Effector memory CD4-positive, alpha-beta T cell (primary cell): ENCODE measurements at places on chromosomes 4 and X.

DNA sequence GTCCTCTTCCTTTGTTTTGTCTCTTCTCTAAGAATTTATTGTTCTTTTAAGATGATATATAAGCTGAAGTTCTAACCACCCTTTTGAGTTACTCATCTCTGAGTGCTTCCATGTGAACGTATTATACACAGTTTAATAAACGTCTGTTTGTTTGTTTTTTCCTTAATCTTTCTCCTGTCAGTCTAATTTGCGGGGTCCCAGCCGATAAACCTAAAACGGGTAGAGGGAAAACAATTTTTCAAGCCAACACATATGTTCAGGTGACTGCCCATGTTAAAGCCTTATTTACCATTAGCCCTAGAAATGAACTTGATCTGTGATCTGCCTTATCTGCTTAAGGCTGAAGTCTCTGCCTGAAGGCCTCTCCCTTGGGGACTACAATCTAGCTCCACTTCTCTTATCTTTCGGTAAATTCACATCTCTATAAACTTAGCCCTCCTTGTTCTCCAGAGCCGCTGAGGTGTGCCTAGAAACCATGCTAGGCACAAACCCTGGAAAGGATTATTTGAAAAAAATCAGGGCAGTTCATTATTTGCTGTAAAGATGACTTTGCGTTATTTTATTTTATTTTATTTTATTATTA is 158.8 kb downstream of the CAMK2D start:
- no peak for DNase-seq

GRCh38 chrX:19096586-19096985 is 25.7 kb downstream of the ADGRG2 start:
- DNase-seq = no peak

- DNase-seq = no peak
These were observed 278.8 kb upstream of the DIAPH2 start for GRCh38 chrX:96405842-96406241.

GRCh38 chr4:42638321-42638720 is 18.6 kb downstream of the ATP8A1 start:
- DNase-seq = no peak

DNA sequence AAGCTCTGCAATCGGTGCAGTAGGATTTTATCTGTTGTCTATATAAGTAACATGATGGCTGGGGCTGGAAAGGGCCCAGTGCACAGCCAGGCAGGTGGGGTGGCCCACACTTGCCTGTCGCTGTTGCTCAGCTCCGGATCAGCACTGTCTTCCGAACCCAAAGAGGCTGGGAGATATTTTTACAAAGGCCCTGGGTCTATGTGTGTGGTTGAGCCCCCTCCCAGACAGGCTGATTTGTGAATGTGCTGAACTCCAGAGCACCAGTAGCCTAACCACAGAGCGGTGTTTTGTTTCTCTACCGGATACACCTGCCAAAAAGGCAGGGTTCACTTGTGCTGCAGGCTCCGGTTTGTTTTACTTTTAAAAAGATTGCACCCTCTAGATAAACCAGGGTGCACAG is 33.5 kb upstream of the CHRNA9 start:
- DNase-seq = peak; percentile 44
